Smooth muscle cell of the umbilical artery (primary cell): ENCODE measurements at places on chromosomes 6 and 20. TPM values are rescaled to one million over a fixed set of nuclear protein-coding genes. Genes with fewer than 3 reads are reported as not detected.

The DAAM2 gene
- 1.2 and 1.4 TPM in 2 replicates for total RNA-seq

The RAMACL gene
- total RNA-seq, result 0.74 and 2.1 TPM in 2 replicates

The MAP7 gene
- 0.30 and 0.32 TPM in 2 replicates for total RNA-seq

The MYMX gene
- not detected in 2 replicates for total RNA-seq

The INSM1 gene
- not detected in 2 replicates for total RNA-seq

The SLC22A16 gene
- not detected in 2 replicates for total RNA-seq

The LHFPL5 gene
- not detected in 2 replicates for total RNA-seq

The TSBP1 gene
- not detected in 2 replicates for total RNA-seq

The SLC16A10 gene
- 0.05 and 0.30 TPM in 2 replicates for total RNA-seq

The ASXL1 gene
- total RNA-seq, result 30.0 and 52.6 TPM in 2 replicates

The TMEM244 gene
- not detected in 2 replicates for total RNA-seq

The OR2B6 gene
- not detected in 2 replicates for total RNA-seq
